ENCODE measurements at places on chromosomes 2 and 18.

DNA sequence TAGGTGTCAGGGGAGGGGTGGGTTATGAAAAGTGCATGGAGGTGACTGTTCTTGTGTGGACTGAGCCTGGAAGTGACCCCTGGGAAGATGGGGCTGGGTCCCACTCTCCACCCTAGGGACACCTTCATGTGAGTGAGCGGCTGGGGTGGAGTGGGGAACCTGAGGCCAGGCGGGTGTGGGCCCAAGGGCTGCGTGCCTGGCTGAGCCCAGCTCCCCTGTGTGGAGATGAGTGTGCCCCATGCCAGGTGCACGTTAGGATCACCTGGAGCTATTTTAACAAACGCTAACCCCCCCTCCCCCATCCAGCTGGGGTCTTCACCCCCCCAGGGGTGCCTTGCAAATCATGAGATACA, 26.5 kb downstream of the ZAP70 start:
- no peak for DNase-seq

GRCh38 chr2:133886735-133887675, 318.7 kb upstream of the NCKAP5 start:
- no peak for DNase-seq

DNA sequence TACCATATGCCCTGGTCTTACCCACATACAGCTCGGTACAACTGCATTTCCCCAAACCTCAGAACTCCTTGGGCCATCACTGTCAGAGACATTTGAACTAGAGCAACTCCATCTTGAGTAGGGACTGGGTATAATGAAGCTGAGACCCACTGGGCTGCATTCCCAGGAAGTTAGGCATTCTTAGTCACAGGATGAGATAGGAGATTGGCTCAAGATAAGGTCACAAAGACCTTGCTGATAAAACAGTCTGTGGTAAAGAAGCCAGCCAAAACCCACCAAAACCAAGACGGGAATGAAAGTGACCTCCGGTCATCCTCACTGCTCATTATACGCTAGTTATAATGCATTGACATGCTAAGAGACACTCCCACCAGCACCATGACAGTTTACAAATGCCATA, 131.3 kb downstream of the PIK3C3 start:
- DNase-seq: no peak

DNA sequence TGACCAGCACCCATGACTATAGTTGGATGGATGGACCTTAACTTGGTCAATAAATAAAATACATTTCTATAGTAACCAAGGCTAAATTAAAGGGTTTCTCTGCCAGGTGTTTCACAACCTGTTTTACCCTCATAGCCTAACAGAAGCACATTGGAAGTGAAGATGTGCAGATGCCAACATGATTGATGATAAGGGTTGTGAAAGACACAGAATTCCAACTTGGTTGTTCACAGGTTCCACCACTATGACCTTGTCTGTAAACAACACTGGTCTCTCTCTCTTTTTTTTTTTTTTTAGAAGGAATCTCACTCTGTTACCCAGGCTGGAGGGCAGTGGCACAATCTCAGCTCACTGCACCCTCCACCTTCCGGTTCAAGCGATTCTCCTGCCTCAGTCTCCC, 37.5 kb upstream of the PTH2R start:
- DNase-seq: no peak

- DNase-seq: no peak
Observed at GRCh38 chr18:9065864-9066263, 36.6 kb upstream of the NDUFV2 start.

GRCh38 chr2:238238766-238239542, 884 bp downstream of the HES6 start:
- DNase-seq: no peak

DNA sequence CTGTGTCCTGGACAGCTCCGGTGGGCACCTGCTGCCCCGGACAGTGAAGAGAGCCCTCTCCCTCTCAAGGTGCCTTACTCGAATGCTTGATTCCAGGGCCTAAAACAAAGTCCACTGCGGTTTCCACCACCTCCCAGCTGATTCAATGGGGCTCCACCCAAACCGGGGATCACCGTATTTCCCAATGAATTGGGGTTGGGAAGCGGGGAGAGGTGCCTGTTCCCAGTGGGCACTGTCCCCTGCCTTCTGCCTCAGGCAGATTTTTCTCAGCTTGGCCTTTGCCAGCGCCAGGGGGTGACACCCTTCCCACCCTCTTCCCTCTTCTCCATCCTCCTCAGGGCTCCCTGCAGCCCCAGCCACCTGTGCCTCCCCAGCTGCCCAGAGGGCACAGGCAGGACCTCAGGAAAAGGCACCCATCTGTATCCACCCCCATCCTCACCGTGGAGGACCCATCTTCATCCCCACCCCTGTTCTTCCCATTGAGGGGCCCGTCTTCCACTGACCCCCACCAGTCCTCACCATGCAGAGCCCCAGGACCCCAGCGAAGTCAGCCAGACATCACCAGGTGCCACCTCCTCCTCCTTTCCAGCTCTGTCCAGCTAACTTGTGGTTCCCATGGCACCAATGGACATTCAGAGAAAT, 66.7 kb upstream of the HPCAL1 start:
- DNase-seq: no peak

GRCh38 chr2:31223026-31223425, 5.7 kb upstream of the CAPN14 start:
- no peak for DNase-seq

DNA sequence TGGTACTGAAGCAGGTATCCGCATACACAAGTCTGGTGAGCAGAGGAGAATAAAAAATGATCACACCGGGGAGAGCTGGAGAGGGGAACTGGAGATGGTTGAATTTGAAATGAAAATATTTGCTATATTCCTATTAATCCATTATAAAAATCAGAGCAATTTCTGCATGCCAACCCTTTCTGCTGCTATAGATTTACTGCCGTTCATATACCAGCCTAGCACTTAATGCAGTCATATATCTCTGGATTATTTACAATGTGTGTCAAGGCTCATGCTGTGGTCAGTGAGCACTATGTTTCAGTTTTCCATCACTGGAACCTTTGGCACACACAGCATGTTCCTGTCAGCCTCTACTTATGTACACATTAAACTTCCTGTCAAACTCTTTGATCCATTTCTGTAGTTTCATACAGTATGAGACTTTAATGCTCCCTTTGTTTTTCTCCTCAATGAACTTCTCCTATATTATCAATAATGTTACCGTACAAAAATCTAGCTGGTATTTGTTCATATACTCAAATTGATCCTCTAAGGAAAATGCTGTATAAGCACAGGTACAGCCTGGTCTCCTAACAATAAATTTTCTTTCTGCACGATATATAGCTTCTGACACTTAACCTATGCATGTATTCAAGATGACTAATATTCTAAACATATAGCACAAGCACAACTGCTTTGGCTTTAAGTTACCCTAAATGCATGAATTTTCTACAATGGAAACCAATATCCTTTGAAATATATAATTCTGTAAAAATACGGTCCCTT, 36.7 kb downstream of the FANCL start:
- no peak for DNase-seq

DNA sequence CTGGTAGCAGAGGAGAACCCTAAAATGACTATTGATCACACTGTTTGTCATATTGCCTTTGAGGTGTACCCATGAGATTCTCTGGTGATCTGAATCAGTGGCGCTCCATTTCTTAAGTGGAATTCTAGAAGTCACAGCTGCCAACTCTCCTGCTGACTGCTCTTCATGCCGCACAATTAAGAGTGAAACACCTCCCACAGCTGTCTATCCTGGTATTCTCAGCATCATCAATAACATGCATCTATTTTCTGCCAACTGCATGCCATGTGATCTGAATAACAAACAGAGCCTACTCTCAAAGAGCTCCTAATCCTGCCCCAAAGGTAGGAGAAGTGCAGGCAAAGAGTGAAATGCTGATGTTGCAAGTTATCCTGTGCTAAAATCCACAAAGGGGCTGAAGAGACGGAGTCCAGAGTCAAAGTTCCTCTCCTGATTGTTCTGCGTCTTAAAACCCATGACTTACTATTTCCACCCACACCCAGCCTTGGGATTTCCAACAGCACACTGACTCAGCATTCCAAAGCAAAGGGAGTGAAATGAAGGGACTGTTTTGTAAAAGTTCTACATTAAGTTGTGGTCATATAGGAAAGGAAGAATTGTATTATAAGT, 13.7 kb upstream of the DAPL1 start:
- DNase-seq: no peak

- DNase-seq: no peak
Observed at GRCh38 chr2:15298770-15299169, 262.4 kb downstream of the NBAS start.

GRCh38 chr2:73257425-73258125, 23.5 kb downstream of the CCT7 start:
- DNase-seq: no peak

DNA sequence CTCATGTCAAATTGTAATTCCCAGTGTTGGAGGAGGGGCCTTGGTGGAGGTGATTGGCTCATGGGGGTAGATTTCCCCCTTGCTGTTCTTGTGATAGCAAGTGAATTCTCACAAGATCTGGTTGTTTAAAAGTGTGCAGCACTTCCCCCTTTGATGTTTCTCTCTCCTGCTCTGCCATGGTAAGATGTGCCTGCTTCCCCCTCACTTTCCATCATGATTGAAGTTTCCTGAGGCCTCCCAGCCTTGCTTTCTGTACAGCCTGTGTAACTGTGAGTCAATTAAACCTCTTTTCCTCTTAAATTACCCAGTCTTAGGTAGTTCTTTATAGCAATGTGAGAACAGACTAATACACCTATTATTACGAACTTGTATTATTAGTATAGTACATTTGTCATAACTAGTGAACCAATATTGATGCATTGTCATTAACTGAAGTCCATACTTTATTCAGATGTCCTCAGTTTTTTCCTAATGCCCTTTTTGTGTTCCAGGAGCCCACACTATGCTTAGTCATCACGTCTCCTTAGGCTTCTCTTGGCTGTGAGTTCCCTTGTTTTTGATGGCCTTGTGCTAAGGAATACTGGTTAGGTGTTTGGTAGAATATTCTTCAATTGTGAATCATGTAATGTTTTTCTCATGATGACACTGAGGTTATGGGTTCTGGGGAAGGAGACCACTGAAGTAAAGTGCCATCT, 4.5 kb upstream of the MAP3K2 start:
- no peak for DNase-seq

DNA sequence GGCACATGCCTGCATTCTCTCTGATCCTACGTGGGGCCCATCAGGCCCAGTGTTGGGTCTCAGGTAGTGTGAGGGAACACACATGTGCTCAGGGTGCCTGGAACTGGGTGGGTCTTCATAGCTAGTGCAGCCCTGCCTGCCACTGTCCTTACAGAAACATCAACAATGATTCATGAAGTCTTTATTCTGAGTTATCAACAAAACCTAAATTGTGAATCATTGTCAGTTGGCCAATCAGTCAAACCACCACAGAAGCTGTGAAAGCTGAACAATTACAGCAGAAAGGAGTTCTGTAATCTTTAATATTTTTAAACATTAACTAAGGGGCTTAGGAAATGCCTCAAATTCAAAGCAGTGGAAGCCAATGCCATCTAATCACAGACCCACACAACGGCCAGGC, 82.8 kb upstream of the ZNF521 start:
- DNase-seq: no peak

- DNase-seq: no peak
Observed at GRCh38 chr2:84472856-84473565, 13.9 kb upstream of the SUCLG1 start.

DNA sequence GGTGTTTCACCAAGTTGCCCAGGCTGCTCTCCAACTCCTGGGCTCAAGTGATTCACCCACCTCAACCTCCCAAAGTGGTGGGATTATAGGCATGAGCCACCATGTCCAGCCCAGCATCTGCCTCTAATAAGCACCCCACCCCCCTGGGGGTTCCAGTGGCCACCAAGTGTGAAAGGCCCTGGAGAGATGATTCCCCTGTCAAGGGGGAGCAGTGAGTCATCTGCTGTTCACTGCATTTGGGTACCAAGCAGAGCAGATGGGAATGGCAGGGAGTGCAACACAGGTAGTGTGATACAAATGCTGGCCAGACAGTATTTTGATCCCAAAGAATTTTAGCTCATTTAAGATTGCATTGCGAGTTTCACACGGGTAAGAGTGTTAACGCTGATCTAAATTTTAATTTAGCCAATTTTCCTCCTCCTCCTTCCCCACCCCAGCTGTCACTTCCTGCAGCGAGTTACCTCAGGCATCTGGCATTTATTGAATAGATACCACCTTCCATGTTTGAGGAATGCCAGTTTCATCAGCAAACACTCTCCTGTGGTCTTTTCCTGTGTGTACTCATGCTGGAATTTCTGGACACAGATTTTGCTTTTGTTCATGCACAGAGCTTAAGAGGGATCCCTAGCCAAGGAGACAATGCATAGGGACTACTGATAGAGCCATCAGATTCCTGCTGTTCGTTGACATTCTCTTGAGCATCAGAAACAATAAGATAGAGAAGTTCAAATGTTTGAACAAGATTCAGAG, 32.4 kb upstream of the NCK2 start:
- DNase-seq: no peak

DNA sequence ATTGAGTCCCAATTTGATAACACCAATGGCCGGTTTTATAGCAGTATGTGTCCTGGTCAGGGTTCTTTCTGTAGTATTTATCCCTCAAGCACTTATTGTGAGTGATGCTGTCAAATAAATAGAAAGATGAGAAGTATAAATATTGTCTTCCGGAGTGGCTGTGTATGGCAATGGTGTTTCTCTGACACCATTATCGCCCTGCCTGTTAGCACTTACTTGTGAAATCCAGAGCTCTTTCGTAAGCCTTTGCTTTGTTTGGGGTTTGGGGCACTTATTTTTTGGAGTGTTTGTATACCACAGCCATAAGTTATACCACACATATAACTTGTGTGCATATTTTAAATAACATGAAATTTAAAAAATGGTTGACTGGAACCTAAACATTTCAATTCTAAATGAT, 29.3 kb downstream of the CD8B2 start:
- no peak for DNase-seq

- DNase-seq: no peak
Observed at GRCh38 chr2:9778012-9778411, 65.3 kb upstream of the TAF1B start.

- no peak for DNase-seq
Observed at GRCh38 chr2:150462770-150463169, 24.7 kb downstream of the RND3 start.

DNA sequence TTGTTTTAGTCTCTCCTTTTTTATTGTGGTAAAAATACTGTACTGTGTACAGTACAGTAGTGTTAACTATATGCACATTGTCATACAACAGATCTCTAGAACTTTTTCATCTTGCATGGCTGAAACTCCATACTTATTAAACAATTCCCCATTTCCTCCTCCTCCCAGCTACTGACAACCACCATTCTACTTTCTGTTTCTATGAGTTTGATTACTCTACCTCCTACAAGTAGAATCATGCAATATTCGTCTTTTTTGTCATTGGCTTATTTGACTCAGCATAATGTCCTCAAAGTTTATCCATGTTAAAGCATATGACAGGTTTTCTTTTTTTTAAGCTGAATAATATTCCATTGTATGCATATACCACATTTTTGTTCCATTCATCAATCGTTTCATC, 338.2 kb downstream of the AGPS start:
- no peak for DNase-seq

DNA sequence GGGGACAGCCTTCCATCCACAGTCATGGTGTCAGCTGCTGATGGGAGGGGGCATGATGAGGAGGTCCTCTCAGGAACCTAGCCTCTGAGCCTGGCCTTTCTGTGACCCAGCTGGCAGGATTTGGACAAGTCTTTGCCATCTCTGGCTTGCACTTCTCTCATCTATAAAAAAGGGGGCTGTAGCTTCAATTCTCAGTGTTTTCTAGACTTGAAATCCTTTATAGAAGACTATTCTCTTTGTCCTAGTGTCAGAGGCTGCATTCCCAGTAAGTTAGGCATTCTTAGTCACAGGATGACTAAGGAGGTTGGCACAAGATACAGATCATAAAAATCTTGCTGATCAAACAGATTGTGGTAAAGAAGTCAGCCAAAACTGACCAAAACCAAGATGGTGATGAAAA, 958.5 kb downstream of the CNTNAP5 start:
- no peak for DNase-seq
